ENCODE measurements at places on chromosomes 5 and 9.

DNA sequence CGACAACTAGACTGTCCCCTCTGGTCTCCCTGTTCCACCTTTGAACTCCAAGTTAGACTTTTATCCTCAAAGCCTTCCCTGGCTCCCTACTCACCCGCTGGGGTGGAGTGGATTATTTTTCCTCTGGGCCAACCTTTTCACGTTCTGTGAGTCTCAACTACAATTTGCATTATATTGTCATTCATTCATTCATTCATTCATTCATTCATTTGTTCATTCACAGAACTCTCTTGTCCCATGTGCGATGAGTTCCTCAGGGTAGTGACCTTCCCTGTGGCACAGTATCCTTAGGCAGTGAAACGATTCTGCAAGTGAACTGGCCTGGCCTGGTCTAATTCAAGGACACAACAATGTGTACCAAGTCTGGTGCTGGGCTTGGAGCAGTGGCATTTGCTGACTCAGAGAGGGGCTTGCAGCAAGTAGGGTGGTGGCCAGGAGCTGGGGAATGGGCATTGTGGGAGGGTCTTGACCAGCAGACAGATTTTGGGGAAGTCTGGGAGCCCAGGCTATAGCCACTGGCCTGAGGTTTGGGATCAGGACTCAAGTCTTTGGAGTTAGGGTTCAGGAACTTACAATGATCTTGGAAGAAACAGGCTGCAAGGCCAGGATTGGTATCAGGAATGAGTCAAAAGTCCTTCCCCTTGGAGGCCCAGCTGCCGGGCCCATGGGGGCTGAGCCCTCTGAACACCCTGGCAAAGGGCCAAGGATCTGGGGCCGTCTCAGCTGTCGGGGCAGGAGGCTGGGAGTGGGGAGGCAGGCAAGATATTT lies 37.2 kb upstream of the COL15A1 start:
- DNase-seq: no peak

DNA sequence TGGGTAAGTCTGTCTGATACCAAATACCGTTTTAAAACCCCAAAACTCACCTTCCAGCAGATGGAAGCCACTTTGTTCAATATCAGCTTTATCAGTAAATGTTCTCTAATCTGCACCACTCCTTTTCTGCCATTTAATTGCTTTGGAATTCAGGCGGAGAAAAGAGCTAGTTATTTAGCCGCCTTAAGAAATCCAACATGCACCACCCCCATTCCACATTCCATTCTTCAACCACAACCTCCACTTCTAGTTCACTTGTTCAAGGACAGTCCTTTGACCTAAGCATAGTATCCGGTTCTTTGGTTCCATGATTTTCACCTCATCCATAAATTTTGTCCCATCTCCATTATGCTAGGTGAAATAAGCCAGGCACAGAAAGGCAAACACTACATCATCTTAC lies 240.1 kb downstream of the DNAH5 start:
- DNase-seq: no peak

DNA sequence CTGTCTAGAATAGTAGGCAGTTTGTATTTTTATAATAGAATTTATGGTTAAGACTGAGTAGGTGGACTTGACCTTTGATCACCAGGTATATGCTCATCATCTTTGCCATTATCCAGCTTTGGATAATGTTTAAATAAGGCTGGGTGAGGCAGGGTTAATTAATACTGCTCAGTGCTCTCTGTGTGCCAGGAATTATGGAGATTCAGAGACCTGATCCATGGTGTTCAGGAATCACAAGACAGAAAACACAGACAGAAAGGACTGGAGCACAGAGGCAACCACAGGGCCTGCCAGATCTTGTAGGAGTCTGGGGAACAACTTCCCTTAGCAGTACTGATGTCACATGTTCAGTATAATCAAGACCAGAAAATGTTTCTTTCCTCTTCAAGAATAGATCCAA lies 186.3 kb upstream of the ADCY2 start:
- no peak for DNase-seq

DNA sequence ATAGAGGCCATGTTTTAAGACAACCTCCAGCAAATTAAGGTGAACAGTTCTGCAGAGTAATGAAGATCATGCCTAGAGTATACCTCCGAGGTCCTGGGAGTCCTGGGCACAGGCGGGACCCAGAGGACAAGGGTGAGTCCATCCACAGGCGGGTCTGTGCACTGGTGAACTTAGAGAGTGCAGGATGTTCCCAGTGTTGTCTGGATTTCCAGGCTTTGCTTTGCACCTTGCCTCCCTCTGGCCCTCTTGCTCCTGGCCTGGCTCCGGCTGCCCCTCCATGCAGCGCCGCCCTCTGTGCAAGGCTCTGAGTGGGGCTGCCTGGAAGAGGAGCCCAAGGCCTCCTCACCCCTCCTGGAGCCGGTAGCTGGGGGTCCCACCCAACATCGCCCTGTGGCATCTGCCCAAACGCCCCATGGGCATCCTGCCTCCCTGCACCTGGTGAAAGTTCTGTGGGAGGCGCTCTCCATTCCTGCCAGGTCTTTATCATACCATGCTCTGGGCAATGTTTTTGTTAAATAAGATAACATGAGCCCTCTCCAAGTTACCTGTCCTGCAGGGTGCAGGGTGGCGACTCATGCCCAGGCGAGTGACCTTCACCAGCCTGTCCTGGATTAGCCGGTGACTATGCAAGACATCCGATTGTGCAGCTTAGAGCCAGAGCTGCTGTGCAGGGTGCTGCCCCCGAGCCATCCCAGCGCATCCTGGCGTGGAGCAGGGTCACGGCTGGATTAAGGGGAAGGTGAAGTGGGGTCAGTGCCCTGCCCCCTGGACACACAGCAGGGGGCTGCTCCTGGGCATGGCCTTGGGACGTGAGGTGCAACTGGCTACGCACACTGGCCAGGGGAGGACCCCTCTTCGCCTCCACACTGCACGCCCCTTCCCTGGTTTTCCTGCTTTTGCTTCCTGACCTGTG lies 41.3 kb upstream of the LPCAT1 start:
- no peak for DNase-seq

DNA sequence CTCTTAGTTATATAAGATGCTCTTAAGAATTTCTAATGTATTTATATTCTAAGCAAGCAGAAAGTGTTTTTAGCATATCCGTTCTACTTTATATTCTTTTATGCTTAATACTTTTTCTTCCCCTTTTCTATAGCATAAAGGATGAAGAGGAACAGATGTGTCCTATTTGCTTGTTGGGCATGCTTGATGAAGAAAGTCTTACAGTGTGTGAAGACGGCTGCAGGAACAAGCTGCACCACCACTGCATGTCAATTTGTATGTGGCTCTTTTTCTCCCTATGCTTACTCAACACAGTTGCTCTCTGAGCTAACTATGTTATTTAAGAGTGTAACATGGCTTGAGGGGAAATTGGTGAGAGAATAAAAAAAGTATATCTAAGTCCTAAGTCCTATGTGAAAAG lies 37.6 kb upstream of the SETD9 start:
- DNase-seq: no peak

DNA sequence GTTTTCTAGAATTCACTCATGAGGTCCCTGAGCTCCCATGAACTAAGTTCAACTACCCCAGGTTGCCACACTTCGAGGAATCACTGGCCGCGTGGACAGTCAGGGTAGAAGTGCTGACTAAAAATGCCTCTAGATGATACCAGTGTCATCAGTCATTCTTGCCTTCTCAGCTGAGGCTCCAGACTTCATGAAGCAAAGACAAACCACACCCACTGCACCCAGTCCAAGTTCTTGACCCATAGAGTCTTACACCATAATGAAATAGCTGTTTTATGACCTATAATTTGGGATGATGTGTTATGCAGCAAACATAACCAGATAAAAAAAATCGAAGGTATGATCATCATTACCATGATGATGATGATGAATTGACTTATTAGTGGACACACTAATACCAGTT lies 632.9 kb upstream of the TLE4 start:
- DNase-seq: no peak

DNA sequence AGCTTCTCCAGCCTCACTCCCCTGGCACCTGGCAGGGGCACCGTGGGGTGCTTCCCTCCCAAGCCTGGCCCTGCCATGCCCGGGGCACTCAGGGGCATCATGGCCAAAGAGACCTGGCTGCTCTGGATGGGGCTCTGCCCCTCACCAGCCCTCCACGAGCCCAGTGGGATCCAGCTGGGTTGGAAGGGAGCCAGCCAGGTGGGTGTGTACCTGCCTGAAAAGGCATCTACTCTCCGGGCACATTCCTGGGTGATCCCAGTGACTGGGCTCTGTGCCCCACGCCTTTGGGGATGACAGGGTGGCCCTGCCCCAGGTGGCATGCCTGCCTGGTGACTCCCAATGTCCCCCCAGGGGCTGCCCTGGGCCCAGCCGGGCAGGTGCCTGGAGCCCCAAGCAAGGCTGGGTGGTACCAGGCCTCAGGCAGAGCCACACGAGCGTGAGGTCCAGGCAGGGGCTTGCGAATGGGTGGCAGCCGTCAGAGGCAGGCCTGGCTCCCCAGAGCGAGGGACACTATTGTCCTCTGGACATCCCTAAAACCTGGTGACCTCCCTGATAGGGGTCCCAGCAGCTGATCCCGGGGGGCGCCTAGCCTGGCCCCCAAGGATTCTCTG lies 777 bp downstream of the GPSM1 start:
- DNase-seq: no peak

GRCh38 chr5:127587246-127587917 lies 61.5 kb upstream of the CTXN3 start:
- DNase-seq: no peak

DNA sequence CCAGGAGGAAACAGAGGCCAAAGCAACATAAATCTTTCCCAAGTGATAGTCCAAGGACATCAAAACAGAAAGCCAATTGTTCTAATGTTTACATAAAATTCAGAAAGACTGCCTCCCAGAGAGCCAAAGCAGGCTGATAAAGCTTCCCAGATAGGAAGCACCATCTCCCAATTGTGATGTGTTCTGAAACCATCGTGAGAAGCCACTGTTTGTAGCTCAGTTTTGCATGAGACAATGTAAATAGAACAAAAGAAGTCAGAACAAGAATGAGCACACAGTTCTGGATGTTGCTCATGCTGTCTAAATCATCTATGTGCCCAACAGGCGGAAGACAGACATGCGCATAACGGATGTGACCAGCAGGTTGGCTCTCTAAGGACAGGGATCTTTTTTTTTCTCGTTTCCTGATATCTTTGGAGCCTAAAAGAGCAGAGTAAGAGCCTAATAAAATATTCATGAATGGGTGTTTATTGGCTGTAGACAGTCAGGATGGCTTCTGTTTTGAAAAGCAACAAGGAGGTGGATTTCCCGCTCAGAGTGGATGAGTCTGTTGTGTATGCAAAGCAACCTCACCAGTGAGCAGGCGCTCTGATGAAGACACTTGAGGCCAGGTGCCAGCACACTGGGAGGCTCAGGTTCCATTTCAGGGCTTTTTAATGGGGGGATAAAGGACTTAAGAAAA lies 113.6 kb downstream of the GNA14 start:
- no peak for DNase-seq

- no peak for DNase-seq
These were observed 245.2 kb downstream of the EFNA5 start for GRCh38 chr5:107425541-107426031.

DNA sequence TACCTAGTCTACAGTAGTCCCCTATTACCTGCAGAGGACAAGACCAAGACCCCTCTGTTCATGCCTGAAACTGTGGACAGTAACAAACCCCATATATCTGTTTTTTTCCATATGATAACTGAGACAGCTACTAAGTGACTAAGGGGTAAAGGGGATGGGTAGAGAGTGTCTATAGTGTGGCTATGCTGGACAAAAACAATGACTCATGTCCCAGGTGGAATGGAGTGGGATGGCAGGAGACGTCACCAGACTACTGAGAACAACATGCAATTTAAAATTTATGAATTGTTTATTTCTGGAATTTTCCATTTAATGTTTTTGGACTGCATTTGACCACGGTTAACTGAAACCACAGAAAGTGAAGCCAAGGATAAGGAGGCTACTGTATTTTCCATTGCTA lies 171.8 kb downstream of the AGTPBP1 start:
- no peak for DNase-seq

DNA sequence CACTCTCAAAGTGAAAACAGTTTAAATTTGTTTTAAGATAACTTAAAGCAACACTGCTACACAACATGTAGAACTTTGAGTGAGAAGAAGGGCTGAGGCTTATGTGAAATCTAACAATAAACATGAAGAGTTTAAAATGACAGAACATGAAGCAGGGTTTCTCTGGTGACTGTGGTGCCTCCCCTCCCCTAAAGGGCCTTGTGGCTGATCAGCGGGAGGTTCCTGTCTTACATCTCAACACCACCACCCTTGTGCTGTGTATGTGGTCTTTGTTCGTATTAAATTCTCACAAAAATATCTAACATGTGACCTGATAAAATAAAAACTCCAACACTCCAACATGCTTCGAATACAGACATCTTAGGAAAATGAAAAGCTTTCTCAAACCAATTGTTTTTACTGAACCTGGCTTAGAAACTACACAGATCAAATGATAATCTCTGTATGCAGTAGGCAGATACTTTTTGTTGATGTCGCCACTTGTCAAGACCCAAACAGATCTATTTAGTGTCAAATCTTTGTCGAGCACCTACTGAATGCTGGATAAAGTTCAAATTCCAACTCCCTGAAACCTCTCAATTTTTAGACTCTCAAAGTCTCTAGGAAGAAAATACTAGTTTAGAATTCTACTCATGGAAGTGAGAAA lies 9.9 kb upstream of the IQGAP2 start:
- no peak for DNase-seq

DNA sequence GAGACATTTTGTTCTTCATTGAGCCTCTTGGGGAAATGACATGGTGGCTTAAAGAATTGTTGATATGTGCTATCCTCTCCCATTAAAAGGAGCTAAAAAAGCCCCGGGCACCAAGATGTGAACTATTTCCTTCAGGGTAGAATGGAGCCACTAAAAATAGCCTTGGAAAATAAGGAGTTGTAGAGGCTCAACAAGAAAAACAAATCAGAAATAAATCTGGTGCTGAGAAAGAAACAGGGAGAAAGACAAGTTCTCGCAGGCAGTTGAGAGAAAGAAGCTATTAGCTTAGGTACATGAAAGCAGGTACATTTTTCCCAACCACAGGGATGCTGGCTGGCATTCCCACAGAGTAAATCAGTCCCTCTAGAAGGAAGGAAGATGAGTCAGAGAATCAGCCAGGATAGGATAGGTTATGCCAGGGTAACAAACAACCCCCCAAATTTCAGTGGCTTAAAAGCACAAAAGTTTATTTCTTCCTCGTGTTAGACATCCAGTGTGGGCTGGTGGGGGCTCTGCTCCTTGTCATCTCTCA lies 134.6 kb upstream of the ADRA1B start:
- DNase-seq: no peak

- DNase-seq: no peak
These were observed 20.4 kb upstream of the ITGA1 start for GRCh38 chr5:52767217-52767743.

- DNase-seq: no peak
These were observed 62.2 kb downstream of the RASEF start for GRCh38 chr9:83000765-83001164.

- DNase-seq: no peak
These were observed 586.3 kb downstream of the BRINP1 start for GRCh38 chr9:118782790-118783463.

All from effector CD8-positive, alpha-beta T cell (primary cell).